AG09309 (cell line): ENCODE measurements at places on chromosomes 6 and 20.

GRCh38 chr20:57187068-57187634, 79.3 kb downstream of the BMP7 start:
- no peak for DNase-seq

DNA sequence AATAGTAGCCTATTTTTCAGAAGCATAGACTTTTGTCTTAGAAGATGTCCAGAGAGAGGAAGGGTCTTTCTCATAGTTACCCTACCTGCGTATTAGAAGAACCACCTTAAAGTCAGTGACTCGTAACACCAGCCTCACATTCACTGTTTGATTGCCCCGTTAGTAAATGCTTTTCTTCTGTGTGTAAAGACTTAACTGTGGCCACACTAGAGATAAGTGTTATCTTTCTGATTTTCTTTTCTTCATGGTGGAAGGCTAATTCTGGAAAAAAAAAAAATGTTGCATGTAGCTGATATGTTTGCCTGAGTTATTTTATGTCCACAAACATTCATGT, 83.9 kb downstream of the SAMD3 start:
- DNase-seq, result no peak

DNA sequence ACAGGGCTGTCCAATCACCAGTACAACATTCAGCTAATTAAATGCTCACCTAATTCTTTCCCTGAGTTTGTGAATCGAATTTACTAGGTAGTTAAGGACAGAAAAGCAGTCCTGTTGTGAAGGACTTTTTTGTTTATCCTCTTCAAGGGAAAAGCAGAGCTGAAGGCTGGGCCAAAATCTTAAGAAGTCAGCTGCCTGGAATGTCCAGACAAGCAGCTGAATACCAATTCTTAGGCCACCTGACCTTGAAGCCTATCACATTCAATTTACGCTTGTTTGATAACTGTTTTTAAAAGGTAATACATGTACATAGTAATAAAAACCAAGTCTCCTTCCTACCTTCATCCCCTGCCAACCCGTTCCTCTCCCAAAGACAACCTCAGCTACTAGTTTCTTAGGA, 56.4 kb downstream of the UQCC1 start:
- DNase-seq, result no peak

DNA sequence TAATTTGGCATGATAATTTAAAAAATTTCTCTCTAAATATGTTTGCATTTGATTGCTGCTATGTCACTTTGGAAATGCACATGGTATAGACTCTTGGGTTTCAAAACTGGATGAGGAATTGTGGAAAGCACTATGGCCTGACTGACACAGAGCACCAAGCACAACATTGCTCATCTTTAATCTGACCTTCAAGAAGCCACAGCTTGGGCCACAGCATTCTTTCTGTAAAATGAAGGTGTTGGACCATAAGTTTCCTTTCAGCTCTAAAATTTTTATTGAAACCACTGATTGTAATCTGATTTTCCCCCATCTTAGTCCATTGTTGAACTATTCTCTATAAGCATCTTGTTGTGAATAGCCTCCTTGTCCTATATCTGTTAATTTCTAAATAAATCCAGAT, 41.0 kb downstream of the QKI start:
- no peak for DNase-seq

- DNase-seq, result no peak
These were observed 778.8 kb downstream of the KIF16B start for GRCh38 chr20:15794409-15794808.
